ENCODE measurements at places on chromosomes 4 and X. TPM values are rescaled to one million over a fixed set of nuclear protein-coding genes. Genes with fewer than 3 reads are reported as not detected.

Gene MYOZ2
- not detected for total RNA-seq

DNA sequence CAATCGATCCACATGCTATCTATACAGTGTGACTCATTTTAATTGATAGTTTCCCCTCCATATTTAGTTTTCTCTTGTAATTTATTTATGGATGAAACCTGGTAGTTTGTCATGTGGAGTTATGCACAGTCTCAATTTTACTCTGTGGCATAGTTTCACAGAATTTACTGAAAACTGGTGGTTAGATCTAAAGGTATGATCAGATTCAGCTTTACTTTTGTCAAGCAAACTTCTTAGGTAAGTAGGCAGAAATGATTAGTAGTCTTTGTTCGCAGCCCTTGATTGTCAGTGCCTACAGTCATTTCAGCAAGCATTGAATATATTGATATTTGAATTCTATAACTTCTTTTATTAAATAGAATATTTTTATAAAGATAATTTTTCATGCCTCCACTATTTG, 2.5 kb downstream of the ADD1 start:
- H3K4me1 ChIP-seq = peaks cover 61% of the 10 kb centered on the region
- peak overlapping the region; percentile 3 for H3K27ac ChIP-seq
- no peak for DNase-seq
- peaks cover 18% of the 10 kb centered on the region for H3K36me3 ChIP-seq
- H3K4me3 ChIP-seq = peak overlapping the region; percentile 84

Gene RBM46
- not detected for total RNA-seq

DNA sequence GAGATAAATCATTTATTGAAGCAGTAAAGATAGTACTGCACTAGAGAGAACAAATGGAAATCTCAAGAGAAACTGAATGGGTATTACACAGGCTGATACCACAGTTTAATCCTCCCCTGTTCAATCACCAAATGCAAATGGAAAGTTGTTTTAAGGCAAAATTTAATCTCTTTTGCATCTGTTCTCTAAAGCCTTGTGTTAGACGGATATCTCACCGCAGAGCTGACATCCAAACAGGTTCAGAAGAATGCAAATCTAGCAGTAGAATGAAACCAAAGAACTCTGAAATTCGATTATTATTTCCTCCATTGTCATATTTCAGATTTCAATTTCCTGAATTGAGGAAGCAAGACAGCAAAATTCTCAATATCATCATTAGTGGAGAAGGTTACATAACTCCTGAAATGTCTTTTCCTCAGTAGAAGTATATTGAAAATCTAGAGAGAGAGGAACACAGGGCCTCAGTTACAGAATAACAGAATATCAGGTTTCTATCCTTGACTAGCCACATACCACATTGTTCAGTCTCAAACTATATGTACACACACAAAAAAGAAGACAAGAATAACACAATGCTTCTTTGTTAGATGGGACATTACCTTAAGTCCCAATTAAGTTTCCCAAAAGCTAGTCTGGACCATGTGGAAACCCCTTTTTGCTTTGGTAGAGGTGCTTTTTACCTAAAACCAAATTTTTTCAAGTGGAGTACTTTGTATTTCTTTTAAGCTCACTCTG, 94.1 kb upstream of the BANK1 start:
- H3K4me1 ChIP-seq = no peaks in the 10 kb centered on the region
- no peak for DNase-seq
- no peaks in the 10 kb centered on the region for H3K36me3 ChIP-seq
- peaks cover 7% of the 10 kb centered on the region for H3K27me3 ChIP-seq
- no peak overlapping the region for H3K27ac ChIP-seq

- no peaks in the 10 kb centered on the region for H3K27me3 ChIP-seq
- no peaks in the 10 kb centered on the region for H3K36me3 ChIP-seq
- H3K4me3 ChIP-seq = no peak overlapping the region
- no peaks in the 10 kb centered on the region for H3K4me1 ChIP-seq
These were observed 77.3 kb upstream of the IGSF1 start for GRCh38 chrX:131366407-131366806.

- no peak for DNase-seq
- H3K36me3 ChIP-seq = no peaks in the 10 kb centered on the region
- no peaks in the 10 kb centered on the region for H3K4me1 ChIP-seq
- H3K27me3 ChIP-seq = no peaks in the 10 kb centered on the region
- H3K4me3 ChIP-seq = no peak overlapping the region
- H3K27ac ChIP-seq = no peak overlapping the region
These were observed 7.7 kb upstream of the ZNF81 start for GRCh38 chrX:47828984-47829383.

DNA sequence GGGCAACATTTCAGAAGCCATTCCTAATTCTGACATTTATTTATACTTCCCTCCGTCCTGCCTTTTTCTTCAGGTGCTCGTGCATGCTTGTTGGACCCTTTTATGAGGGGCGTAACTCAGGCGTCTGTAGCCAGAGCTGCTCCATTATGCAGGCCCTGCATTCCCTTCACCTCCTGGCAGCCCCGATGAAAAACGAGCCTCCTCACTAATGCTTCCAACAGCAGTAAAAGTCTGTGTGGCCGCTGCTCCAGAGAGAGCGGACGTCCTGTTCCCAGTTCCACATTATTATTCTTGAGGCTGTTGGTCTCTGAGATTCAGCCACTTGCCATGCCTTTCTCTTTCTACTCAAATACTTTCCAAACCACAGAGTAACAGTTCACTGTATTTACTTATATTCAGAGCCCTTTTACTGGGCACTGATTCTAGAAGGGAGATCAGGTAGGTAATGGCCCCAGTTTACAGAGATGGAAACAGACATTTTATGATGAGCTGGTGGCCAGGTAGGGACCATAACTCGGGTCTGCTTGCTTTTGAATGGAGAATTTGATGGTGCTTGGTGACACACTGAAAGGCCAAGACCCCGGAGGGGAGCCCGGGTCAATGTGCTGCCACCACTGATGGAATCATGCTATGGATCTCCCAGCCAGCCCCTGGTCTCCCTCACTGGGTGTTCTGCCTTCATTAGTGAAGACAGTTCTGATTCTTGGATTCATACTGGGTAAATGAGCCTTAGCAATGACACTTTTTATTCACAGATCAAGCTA, 101.0 kb downstream of the GATB start:
- no peaks in the 10 kb centered on the region for H3K27me3 ChIP-seq
- peaks cover 10% of the 10 kb centered on the region for H3K4me1 ChIP-seq
- no peak overlapping the region for H3K27ac ChIP-seq
- DNase-seq = no peak
- no peaks in the 10 kb centered on the region for H3K36me3 ChIP-seq

GRCh38 chr4:85932500-85933290, 427.2 kb downstream of the MAPK10 start:
- no peaks in the 10 kb centered on the region for H3K27me3 ChIP-seq
- H3K36me3 ChIP-seq = no peaks in the 10 kb centered on the region
- H3K4me3 ChIP-seq = no peak overlapping the region
- no peaks in the 10 kb centered on the region for H3K4me1 ChIP-seq
- H3K27ac ChIP-seq = no peak overlapping the region
